ENCODE measurements at places on chromosomes 11 and 22.

- no peak for DNase-seq
Measured at GRCh38 chr11:13098616-13099289, 89.6 kb downstream of the RASSF10 start.

GRCh38 chr11:23423104-23423503 lies 562.8 kb upstream of the CCDC179 start:
- DNase-seq = no peak

GRCh38 chr11:16781936-16782919 lies 43.8 kb downstream of the C11orf58 start:
- no peak for DNase-seq

GRCh38 chr11:15113381-15113780 lies 1.3 kb upstream of the INSC start:
- no peak for DNase-seq

- DNase-seq = no peak
Measured at GRCh38 chr11:125382314-125382791, 113.7 kb downstream of the FEZ1 start.

GRCh38 chr11:129992161-129992944 lies 10.3 kb downstream of the PRDM10 start:
- no peak for DNase-seq

- DNase-seq = no peak
Measured at GRCh38 chr11:69409812-69410645, 71.4 kb upstream of the LINC01488 start.

- no peak for DNase-seq
Measured at GRCh38 chr22:32509045-32509444, 34.4 kb downstream of the FBXO7 start.

DNA sequence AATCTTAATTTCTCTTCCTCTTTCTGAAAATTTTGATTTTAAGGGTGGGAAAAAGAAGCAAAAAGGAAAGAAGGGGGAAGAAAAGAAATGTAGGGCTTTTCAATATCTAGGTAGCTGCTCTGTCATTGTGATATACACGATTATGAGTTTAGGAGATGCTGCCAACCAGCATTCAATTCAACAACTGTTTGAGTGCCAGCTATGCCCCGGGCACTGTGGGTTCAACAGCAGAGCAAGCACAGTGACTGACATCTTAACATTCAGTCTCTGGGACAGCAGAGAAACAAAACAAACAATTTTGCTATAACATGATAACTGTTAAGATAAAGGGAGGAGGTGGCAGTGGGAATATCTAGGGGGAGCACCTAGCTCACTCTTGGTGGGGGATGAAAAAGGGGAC lies 91.6 kb downstream of the DBX1 start:
- DNase-seq = no peak

DNA sequence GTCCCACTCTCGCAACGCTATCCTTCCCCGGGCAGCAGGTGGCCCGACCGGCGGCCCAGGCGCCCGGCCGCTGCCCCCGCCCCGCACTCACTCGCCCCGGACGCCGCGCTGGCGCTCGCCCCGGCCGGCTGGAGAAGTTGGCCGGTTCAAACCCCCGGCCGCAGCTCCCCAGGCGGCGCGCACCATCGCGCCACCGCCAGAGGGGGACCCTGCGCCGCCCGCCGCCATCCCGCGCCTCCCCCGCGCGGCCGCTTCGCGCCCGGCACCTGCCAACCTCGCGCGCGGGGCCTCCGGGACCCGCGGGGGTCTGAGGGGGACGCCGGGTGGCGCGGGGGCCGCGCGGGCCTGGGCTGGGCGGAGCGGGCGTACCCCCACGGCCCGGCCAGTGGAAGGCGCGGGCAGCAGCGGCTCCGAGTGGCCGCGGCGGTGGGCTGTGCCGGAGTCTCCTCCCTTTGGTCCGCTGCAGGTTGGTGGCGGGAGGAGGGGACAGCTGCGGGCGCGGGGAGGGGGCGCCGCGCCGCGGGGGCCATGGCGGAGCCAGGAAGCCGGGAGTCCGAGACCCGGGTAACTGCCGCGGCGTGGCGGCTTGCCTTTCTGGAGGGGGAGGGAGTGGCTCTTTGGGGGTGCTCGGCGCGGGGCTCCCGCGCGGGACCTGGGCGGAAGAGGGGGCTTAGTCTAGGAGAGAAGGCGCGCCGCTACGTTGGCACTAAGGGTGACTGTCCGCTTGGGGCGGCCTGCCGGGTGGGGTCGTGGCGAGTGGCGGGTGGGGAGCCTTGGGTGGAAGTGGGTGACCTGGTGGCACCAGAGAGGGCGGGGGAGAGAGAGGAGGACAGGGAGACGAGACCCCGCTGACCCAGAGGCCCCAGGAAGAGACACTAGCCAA lies at the start of the genes MPST and TST:
TSS of gene MPST (plus strand) at position 434 of the 883 bp plus-strand sequence. CDS start at position 529, 95 bp downstream.
TSS of gene TST (minus strand) at position 139 of the 883 bp plus-strand sequence. CDS start 715 bp downstream, outside the sequence.
- no peak for DNase-seq

DNA sequence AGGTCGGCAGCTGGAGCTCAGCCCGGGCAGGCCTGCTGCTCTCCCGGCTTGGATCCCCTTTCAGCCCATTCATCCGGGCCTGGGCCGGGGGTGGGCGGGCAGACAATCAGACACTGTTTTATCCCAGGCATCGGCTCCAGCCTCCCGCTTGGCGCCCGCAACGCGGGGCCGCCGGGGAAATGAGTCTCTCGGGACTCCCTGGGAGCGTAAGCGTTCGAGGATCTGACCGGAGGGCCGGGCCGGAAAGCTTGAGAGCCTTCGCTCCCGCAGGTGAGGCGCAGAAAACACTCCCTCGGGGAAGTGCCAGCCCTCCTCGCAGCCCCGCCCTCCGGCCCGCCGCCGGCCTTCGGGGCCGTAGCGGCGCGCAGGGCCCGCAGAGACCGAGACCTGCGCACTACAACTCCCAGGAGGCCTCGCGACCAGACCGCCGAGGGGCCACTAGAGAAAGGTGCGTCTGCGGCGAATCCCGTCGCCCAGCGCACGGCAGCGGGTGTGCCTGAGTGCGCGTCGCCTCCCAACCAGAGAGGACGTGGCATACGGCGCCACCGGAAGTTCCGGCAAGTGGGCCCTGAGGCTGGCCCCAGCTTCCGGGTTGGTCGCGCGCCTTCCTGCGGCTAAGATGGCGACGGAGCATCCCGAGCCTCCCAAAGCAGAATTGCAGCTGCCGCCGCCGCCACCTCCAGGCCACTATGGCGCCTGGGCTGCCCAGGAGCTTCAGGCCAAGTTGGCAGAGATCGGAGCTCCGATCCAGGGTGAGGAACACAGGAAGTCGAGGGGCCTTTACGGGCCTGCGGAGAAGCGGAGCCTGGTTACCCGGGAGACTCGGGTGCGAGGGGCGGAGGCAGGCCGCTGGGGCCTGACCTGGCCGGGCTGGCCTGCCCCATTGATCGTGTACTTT lies at the start of gene SF3B2:
TSS of gene SF3B2 (plus strand) at position 599 of the 898 bp plus-strand sequence. CDS start at position 620, 21 bp downstream.
- peak; percentile 90 for DNase-seq

DNA sequence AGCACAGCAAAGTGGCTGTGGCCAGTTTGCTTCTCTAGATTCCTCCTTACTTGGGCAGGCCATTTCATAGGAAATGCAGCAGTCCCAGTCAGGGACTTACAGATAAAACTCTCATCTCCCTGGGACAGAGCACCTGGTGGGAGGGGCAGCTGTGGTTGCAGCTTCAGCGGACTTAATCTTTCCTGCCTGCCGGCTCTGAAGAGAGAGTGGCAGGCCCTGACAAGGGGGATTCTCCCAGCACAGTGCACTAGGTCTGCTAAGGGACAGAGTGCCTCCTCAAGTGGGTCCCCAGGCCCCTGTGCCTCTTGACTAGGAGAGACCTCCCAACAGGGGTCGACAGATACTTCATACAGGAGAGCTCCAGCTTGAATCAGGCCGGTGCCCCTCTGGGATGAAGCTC lies 1649.1 kb downstream of the LRRC4C start:
- DNase-seq = no peak

DNA sequence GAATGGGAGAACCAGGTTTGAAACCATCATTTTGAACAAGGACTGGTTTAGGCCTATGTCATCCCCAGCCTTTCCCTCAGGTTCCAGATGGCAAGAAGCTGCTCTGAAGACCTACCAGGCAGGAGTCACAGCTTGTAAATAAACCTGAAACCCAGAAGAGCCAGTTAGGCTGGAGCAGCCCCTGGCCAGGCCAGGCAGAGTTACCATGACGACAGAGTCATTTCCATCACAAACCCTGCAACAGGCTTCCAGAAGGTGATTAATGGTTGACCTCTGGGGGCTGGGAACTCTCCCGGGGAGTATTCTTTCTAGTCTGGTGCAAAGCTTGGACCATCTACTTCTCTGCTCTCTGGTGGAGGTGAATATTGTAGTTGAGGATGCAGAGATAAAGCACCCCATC lies 164.1 kb upstream of the NCAM1 start:
- no peak for DNase-seq

GRCh38 chr11:73942010-73942409 lies 8.8 kb upstream of the DNAJB13 start:
- DNase-seq = no peak

GRCh38 chr11:112004389-112004788 lies 20.8 kb upstream of the DLAT start:
- no peak for DNase-seq

DNA sequence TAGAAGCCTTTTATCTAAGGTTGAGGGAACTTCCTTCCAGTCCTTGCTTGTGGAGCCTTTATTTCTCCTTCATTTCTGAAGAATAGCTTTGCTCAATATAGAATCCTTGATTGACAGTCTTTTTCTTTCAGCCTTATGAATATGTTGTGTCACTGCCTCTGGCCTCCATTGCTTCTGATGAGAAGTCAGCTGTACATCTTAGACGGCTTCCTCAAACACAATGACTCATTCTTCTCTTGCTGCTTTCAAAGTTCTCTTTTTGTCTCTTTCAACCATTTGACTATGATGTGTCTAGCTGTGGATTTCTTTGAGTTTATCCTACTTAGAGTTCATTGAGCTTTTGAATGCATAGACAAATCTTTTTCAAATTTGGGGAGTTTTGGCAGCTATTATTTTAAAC lies 893.2 kb downstream of the BRD1 start:
- DNase-seq = no peak

GRCh38 chr11:131378931-131379330 lies 8.5 kb downstream of the NTM start:
- DNase-seq = no peak

- DNase-seq = no peak
Measured at GRCh38 chr11:64132191-64132771, 33.6 kb downstream of the MACROD1 start.

DNA sequence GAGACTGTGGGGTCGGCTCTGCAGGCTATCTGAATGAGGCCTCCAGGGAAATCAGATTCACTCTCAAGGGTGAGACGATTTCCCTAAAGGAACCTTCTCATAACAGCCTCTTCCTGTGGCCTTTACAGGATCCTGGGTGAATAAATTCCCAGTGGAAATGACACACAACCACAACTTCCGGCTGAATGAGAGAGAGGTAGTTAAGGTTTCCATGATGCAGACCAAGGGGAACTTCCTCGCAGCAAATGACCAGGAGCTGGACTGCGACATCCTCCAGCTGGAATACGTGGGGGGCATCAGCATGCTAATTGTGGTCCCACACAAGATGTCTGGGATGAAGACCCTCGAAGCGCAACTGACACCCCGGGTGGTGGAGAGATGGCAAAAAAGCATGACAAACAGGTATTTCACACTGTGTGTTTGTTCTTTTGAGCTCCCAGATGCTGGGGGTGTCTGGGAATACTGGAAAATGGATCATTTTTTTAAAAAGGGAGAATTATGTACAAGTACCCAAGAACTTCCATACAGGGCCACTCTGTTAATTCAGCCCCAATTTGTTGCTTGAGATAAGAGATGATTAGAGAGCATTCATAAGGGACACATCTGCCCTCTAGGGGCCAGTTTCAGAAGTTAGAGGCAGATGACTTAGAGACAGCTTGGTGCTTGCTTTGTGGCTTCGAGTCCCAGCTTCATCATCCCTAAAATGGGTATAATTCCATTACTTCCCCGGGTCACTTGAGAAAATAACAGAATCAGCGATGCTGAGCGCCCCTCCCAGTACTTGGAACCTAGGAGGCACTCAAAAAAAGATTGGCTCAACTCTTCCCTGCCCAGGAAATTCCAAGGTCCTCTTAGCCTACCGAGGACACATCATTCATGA lies 10.2 kb downstream of the SERPIND1 start:
- DNase-seq = no peak

DNA sequence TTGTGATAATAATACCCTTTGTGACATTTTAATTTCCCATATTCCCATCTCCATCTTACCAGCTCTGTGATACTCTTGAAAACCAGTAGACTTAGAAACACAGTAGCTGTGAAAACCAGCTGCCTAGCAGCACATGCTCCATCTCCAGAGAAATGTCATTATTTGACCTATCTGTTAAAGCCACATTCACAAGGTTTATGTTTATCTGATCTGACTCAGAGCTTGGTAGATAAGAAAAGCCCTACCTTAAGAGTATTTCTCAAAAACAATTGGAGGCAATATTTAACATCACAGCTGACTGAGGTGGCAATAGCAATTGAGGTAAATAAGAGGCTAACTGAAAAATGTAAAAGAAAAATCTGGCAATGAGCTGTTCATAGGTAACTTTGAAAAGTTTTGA lies 8.1 kb upstream of the ANO3 start:
- DNase-seq = no peak

DNA sequence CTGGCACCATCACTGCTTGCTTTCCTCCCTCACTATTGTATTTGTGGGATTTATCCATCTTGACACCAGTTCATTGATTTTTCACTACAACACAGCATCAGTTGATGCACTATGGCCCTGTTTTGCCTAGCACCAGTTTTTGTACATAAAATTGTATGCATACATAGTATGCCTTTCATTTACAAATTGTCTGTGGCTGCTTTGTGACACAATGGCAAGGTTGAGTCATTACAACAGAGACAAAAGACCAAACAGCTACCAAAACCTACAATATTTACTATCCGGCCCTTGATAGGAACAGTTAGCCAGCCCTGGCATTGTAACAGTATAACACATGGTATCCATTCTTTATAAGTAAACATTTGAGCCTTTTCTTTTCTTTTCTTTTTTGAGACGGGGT lies 150.3 kb downstream of the LDLRAD3 start:
- no peak for DNase-seq
